GOT3 (cell line): ENCODE measurements at places on chromosomes 5 and 9.

- DNase-seq = no peak
These were observed 1700.9 kb upstream of the NUDT12 start for GRCh38 chr5:105263515-105263914.

- no peak for DNase-seq
These were observed 419.8 kb upstream of the CHD1 start for GRCh38 chr5:99348597-99348996.

GRCh38 chr5:66113160-66113559 is 30.9 kb upstream of the SREK1 start:
- DNase-seq = no peak

DNA sequence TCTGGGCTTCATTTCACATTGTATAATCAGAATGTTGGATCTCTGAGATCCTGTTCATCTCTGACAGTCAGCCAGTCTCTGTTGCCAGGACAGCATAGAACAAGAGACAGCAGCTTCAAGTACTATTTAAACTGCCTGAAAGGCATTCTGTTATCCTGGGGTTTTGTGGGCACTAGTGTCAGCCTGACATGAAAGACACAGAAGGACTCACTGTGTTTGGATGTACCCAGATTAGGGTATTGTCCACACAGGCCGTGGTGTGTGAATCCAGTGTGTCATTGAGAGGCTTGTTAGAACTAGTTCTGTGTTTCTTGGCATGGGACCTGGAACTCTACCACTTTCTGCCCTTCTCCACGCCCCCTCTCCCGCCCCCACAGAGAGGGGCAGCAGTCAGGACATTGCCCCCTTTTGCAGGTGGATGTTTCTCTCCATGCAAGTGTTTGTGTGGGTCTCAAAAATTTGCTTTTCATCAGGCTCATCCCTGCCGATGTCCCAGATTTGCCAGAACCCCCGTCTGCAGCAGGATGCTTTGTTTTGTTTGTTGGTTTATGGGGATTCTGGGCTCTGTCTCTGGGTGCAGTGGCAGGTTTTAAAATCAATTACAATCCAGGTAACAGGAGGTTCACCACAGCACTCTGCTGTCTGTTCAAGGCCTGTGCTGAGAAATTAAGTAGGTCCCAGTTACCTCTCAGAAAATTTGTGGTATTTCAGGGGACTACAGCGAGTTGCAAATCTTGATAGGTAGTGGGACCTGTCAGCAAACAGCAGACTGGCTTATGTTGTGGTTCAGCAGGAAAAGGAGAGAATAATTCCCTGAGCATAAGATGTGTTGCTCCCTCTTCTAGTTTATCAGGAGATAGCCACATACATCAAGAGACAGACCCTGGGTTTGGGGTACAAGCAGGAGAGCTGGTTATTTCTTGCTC is 144.6 kb downstream of the DOCK2 start:
- no peak for DNase-seq

GRCh38 chr9:137956688-137957385 is 79.3 kb downstream of the CACNA1B start:
- no peak for DNase-seq

GRCh38 chr5:124342027-124342471 is 404.4 kb downstream of the ZNF608 start:
- DNase-seq = no peak
